ENCODE measurements at places on chromosomes 6 and 20.

- DNase-seq, result no peak
- no peak overlapping the region for H3K27ac ChIP-seq
- H3K4me1 ChIP-seq, result peaks cover 25% of the 10 kb centered on the region
- H3K27me3 ChIP-seq, result peaks cover 67% of the 10 kb centered on the region
- H3K4me3 ChIP-seq, result peak overlapping the region; percentile 75
Measured at GRCh38 chr6:70957284-70957617, 391 bp upstream of the B3GAT2 start.

GRCh38 chr6:116511424-116512110 lies at the start of gene CALHM5:
TSS of gene CALHM5 (plus strand) at chr6:116511639. CDS start at chr6:116511697, 58 bp downstream.
- peak; percentile 31 for DNase-seq
- H3K27me3 ChIP-seq, result no peaks in the 10 kb centered on the region
- H3K36me3 ChIP-seq, result peaks cover 10% of the 10 kb centered on the region
- peaks cover 38% of the 10 kb centered on the region for H3K4me1 ChIP-seq
- peak within 1 kb of the TSS; percentile 94 for H3K27ac ChIP-seq

DNA sequence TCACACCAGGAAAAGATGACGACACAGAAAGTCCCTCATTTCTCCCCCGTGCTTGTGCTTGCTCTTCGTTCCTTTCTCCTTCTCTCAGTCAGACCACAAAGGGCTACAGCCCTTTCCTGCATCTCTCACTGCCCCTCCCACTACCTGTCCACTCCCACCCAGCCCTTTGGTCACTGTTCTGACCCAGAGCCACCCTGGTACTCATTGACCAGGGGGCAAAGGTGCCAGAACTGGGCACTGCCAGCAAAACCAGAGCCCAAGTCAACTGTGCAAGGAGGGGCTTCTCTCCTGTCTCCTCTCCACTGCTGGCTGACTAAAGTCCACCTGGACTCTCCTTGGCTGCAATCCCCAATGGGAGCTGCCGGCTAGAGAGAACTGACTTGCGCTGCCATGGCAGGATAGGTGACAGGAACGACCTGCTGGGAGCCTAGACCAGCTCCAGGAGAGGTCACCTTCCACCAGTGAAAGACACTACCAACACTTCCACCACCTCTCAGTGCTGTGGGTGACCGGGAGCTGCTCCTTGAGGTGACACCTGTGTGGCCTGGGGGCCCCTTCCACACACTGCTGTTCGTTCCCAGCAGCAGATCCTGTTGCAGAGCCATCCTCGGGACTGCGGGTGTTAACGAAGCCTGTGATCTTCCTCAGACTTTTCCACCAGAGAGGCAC lies 32.8 kb downstream of the KCNK17 start:
- H3K27ac ChIP-seq, result no peak overlapping the region
- H3K36me3 ChIP-seq, result no peaks in the 10 kb centered on the region
- H3K27me3 ChIP-seq, result peaks cover 39% of the 10 kb centered on the region
- H3K4me1 ChIP-seq, result no peaks in the 10 kb centered on the region

DNA sequence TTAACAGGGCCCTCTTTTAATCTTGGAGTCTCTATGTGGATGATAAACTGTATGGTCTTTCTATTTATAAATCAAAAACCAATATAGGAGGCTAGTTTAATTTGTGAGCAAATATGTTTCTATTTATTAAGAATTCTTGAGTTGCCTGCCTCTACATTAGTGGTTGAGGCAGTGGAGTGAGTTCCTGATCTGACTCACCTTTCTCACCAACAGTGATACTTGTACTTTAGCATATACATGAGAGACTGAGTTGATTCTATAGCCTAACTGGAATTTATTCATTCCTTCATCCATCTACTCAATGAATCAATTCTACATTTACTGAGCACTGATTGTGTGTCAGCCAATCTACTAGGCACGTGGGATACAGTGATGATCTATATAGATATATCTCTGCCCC lies 126.9 kb downstream of the TRMT11 start:
- no peak for DNase-seq
- H3K27ac ChIP-seq, result no peak overlapping the region
- H3K27me3 ChIP-seq, result peaks cover 84% of the 10 kb centered on the region

DNA sequence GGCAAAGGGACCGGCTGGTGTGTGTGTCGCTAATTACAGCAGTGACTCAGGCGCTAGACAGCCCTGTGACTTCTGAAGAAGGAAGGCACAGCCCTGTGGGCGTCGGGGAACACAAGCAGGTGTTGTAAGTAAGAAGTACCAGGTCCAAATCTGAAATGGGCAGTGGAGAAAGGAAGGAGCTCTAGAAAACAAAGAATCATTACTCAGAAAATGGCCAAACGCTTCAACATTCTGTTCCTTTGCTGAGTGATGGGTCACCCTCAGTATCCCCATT lies 106.8 kb downstream of the PXDC1 start:
- peaks cover 28% of the 10 kb centered on the region for H3K27me3 ChIP-seq
- no peak overlapping the region for H3K27ac ChIP-seq
- DNase-seq, result no peak

- H3K27ac ChIP-seq, result no peak overlapping the region
- DNase-seq, result no peak
- H3K36me3 ChIP-seq, result no peaks in the 10 kb centered on the region
Measured at GRCh38 chr20:57835074-57835452, 125.2 kb upstream of the PMEPA1 start.

- H3K4me3 ChIP-seq, result no peak within 1 kb of the TSS
- no peaks in the 10 kb centered on the region for H3K27me3 ChIP-seq
- no peaks in the 10 kb centered on the region for H3K36me3 ChIP-seq
- no peaks in the 10 kb centered on the region for H3K4me1 ChIP-seq
Measured at GRCh38 chr6:130827247-130828149, at the start of gene SMLR1. TSS of gene SMLR1 (plus strand) at chr6:130827406. CDS start at chr6:130827414, 8 bp downstream.

DNA sequence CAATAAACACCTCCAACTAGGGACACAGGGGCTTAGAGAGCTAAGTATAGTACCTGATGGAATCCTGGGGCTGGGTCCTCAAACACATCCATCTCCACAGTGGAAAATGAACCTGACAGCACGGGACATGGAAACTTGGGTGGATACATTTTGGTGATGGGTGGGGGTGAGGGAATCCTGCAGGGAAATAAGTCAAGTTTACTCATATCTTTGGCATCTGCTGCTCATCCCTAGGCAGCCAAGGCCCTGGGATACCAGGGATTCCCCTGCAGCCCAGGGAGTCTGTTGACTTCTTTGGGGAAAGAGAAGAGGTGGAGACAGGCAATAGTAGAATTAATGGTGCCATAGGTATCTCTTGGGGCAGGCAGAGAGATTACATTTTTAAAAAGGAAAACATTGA lies 6.6 kb downstream of the APOBEC2 start:
- no peaks in the 10 kb centered on the region for H3K27me3 ChIP-seq
- H3K4me3 ChIP-seq, result no peak overlapping the region
- H3K4me1 ChIP-seq, result peaks cover 78% of the 10 kb centered on the region
- peak overlapping the region; percentile 70 for H3K27ac ChIP-seq

GRCh38 chr20:20003031-20003954 lies 13.9 kb upstream of the NAA20 start:
- H3K4me3 ChIP-seq, result peak overlapping the region; percentile 49
- peaks cover 40% of the 10 kb centered on the region for H3K36me3 ChIP-seq
- H3K27ac ChIP-seq, result peak overlapping the region; percentile 86
- DNase-seq, result no peak
- peaks cover 60% of the 10 kb centered on the region for H3K4me1 ChIP-seq
- no peaks in the 10 kb centered on the region for H3K27me3 ChIP-seq

GRCh38 chr6:36616893-36617521 lies 22.8 kb downstream of the SRSF3 start:
- H3K36me3 ChIP-seq, result peaks cover 21% of the 10 kb centered on the region
- H3K27ac ChIP-seq, result peak overlapping the region; percentile 29
- H3K27me3 ChIP-seq, result no peaks in the 10 kb centered on the region
- peaks cover 39% of the 10 kb centered on the region for H3K4me1 ChIP-seq
- H3K4me3 ChIP-seq, result no peak overlapping the region

DNA sequence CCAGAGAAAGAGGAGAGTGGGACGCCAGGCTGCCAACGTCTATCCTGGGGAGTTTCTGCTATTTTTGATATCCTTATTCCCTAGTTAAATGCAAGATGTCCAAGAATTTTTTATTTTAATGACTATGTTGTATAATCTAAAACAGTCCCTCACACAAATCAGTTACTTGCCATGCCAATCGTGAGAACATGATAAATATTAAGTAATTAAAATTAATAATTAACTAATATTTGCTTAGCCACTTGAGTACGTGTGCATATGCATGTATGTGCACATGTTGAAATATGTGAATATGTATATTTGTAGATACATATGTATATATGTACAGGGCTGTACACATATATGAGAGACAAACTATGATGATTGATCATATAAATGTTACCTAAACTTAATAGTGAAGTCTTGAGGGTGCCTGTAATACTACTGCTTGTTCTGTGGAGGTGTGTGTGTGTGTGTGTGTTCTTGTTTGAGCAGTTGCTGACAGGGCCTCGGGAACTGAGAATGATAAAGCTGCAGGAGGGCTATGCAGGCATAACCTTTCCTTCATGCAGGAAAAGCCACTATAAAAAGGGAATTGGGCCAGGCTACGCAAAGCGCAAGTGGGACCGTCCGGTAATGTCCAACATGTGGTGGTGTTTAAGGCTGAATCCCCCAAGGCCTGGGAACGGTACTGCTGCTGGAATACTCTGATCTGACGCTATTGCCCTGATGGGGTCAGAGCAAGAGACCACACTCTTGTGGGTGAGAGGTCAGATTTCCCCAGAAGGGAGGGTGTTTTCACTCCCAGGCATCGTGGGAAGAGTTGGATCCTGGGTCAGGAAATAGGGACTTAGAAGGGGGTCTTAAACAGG lies 148.3 kb upstream of the TBX18 start:
- DNase-seq, result no peak
- no peak overlapping the region for H3K27ac ChIP-seq
- no peaks in the 10 kb centered on the region for H3K4me1 ChIP-seq
- no peaks in the 10 kb centered on the region for H3K27me3 ChIP-seq
- no peak overlapping the region for H3K4me3 ChIP-seq

GRCh38 chr6:106411643-106412200 lies 51.2 kb downstream of the CRYBG1 start:
- H3K27ac ChIP-seq, result no peak overlapping the region
- no peak for DNase-seq
- H3K36me3 ChIP-seq, result no peaks in the 10 kb centered on the region
- H3K27me3 ChIP-seq, result peaks cover 12% of the 10 kb centered on the region
- no peak overlapping the region for H3K4me3 ChIP-seq
- no peaks in the 10 kb centered on the region for H3K4me1 ChIP-seq

- H3K4me3 ChIP-seq, result no peak overlapping the region
- no peak overlapping the region for H3K27ac ChIP-seq
- no peaks in the 10 kb centered on the region for H3K4me1 ChIP-seq
- no peak for DNase-seq
Measured at GRCh38 chr20:38321959-38322598, 18.1 kb downstream of the BPI start.

DNA sequence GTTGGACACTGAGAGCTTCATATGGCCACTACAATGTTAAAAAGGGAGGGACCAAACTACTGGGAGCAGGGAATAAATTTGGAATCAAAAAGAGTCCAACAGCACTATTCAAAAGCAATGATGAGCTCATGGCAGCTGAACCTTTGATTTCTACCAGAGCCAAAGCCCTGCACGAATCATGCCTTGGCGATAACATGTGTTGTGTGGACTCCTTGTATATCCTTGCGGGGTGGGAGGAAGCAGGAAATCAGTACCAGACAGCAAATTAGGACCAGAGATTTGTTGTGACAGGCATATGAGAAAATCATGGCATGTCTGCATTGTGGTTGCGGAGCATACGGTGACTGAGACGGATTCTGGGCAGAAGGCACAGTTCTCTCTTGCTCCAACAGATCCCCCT lies 85.6 kb upstream of the EMILIN3 start:
- peaks cover 98% of the 10 kb centered on the region for H3K36me3 ChIP-seq
- no peak for DNase-seq
- peaks cover 10% of the 10 kb centered on the region for H3K4me1 ChIP-seq

GRCh38 chr6:12538881-12539357 lies 177.6 kb upstream of the PHACTR1 start:
- no peak overlapping the region for H3K27ac ChIP-seq
- H3K4me3 ChIP-seq, result no peak overlapping the region
- peaks cover 16% of the 10 kb centered on the region for H3K4me1 ChIP-seq
- no peaks in the 10 kb centered on the region for H3K27me3 ChIP-seq

GRCh38 chr6:43471399-43471798 lies 6.0 kb upstream of the TJAP1 start:
- peaks cover 32% of the 10 kb centered on the region for H3K4me1 ChIP-seq
- H3K27me3 ChIP-seq, result peaks cover 5% of the 10 kb centered on the region
- no peaks in the 10 kb centered on the region for H3K36me3 ChIP-seq
- no peak overlapping the region for H3K27ac ChIP-seq
- DNase-seq, result no peak
- H3K4me3 ChIP-seq, result no peak overlapping the region

DNA sequence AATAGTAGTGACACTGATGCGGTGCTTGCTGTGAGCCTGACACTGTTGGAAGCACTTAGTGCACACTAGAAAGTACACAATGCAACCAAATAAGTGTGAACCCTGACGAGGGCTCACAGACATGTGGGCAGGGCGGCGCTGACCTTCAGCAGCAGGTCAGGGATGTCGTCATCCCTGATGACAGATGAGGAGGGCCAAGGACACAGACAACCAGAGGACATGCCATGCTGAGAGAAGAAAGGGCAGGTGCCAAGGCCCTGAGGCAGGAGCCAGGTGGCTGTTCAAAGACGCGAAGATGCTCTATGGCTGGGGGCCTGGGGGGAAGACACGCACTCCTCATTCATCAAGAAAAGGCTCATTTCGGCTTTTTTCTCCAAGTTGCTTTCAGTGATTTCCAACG lies 176.4 kb upstream of the CST7 start:
- no peak overlapping the region for H3K27ac ChIP-seq
- H3K4me3 ChIP-seq, result no peak overlapping the region
- H3K36me3 ChIP-seq, result no peaks in the 10 kb centered on the region
- H3K4me1 ChIP-seq, result no peaks in the 10 kb centered on the region
- no peak for DNase-seq

DNA sequence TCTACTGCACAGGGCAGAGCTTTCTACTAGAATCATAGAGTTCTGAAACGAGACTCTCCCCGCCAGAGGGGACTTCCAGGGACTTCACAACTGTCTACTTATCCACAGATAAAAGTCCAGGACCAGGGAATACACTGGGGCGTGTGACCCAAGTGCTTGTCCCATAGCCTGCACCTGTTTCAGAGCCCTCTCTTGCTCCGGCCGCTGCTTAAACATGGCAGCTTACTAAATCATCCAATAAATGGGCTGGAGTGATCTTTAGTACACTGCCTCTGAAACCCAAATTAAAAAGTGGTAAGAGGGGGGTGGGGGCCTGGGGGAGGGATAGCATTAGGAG lies 8.9 kb upstream of the RAB44 start:
- no peak overlapping the region for H3K4me3 ChIP-seq
- H3K4me1 ChIP-seq, result peaks cover 45% of the 10 kb centered on the region
- H3K36me3 ChIP-seq, result peaks cover 43% of the 10 kb centered on the region
- no peaks in the 10 kb centered on the region for H3K27me3 ChIP-seq

All from left ventricle myocardium inferior (tissue), 1 donor.